ENCODE measurements at places on chromosomes 13 and 19. TPM values are rescaled to one million over a fixed set of nuclear protein-coding genes. Genes with fewer than 3 reads are reported as not detected.

The LYL1 gene
- total RNA-seq: 9.4 TPM

The MAB21L1 gene
- 0.35 TPM for total RNA-seq

The ZNF415 gene
- total RNA-seq: 18.6 TPM

The NCR1 gene
- not detected for total RNA-seq

The ZNF610 gene
- total RNA-seq: 2.5 TPM

The RUBCNL gene
- total RNA-seq: 0.51 TPM

The COX7A1 gene
- 3,337 TPM for total RNA-seq

The DACH1 gene
- total RNA-seq: 4.7 TPM

The STOML3 gene
- not detected for total RNA-seq

The CPB2 gene
- not detected for total RNA-seq

The TGFBR3L gene
- total RNA-seq: 7.2 TPM

All from Right ventricle myocardium inferior (tissue), 1 donor.